ENCODE measurements at places on chromosomes 6 and 20. TPM values are rescaled to one million over a fixed set of nuclear protein-coding genes. Genes with fewer than 3 reads are reported as not detected.

DNA sequence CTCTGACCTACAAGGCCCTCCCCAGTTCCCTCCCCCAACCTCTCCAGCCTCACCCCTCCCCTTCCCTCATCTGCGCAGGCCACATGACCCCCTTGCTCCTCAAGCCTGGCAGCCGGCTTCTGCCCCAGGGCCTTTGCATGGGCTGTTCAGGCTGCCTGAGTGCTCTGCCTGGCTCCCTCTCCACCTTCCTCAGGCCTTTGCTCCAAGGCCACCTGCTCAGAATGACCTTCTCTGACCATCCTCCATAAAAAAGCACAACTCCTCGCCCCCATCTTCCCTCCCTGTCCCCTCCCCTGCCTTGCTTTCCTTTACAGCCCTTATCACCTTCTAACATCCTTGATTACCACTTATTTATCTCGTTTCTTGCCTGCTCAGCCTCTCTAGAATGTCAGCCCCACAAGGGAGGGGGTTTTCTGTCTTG lies 38.7 kb downstream of the SPDEF start:
- DNase-seq, result no peak

DNA sequence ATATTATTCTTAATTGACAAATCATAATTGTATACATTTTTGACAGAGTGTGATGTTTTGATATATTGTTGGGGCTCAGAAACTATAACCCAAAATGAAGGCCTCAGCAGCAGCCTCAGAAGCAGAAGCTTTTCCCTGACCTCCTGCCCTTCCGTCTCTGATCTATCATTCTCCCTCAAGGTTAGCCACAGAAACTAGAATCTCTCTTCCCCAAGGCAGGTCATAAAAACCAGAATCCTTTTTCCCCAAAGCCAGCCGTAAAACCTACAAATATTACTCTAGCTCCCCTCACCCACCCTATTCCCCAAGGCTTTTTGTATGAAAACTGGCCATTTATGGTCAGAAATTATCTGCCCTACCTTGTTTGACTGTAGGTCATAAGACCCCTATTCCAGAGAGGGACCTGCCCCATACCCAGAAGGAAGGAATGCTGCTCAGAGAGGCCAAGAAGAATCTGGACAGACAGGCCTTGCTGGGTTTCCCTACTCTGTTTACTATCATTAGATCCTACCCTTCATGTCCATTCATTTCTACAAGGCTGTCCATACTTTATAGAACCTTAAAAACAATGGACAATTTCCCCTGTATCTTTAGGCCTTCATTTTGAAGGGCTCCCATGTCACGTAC lies 14.5 kb downstream of the OR2B2 start:
- no peak for DNase-seq

DNA sequence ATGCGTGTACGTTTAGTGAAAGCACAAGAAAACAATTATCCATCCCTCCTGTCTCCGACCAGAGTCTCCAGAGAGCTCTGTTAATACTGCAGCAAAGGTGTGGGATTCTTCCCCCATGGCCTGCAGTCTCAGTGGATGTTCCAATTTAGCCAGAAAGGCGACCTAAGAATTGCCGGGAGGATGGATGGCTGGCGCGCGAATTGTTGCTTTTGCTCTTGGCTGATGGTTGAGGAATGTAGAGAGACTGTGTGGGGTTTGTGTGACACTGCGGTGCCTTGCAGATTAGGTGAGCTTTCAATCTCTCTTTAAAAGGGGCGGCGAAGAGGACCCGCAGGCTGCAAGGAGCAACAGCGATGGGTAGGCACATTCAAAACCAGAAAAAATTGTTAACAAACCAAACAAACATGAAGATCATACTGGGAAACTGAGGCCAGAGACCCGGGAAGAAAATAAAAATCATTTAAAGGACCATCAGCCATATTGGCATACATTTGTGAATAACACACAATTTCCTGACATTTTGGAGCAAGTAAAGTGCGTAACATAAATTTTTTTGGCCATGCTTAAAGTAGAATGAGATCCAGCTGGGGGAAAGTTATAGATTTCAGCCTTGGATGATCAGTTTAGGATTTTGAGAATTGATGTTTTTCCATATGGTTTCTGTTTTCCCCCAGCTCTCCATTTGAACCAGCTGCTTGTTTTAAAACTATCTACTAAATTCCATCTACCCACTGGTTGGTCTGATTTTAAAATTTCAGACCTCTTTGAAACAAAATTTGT lies 46.3 kb downstream of the GNAS start:
- DNase-seq, result no peak

- DNase-seq, result no peak
These were observed 2.8 kb upstream of the SLPI start for GRCh38 chr20:45257161-45257560.

DNA sequence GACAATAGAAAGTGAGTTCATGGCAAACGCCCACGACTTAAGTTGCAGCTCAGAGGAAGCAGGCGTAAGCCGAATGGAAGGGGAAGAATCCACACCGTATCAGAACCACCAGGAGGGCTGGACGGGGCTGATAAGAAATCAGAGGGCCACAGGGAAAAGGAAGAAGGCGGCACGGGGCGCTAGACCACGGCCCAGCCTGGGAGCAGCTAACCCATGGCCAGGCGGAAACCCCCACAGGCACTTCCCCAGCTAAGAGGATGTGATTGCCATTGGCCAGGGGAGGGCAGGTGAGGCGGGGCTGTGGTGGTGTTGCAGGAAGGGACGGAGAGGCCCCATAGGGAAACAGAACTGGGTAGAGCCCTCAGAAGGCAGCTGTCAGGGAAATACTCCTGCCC lies 174.0 kb upstream of the AFDN start:
- DNase-seq, result no peak

DNA sequence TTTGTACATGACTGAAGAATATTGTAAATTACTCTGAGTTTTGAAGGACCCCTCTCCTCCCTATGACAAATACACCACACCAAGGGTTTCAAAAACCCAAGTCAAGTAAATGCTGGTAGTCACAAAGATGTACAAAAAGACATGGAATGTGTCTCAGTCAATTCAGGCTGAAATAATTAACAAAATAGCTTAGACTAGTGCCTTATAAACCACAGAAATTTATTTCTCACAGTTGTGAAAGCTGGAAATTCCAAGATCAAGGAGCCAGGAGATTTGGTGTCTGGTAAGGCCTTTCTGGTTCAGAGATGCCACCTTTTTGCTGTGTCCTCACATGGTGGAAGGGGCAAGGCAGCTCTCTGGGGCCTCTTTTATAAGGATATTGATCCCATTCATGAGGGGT lies 202.3 kb upstream of the RIN2 start:
- DNase-seq, result no peak

DNA sequence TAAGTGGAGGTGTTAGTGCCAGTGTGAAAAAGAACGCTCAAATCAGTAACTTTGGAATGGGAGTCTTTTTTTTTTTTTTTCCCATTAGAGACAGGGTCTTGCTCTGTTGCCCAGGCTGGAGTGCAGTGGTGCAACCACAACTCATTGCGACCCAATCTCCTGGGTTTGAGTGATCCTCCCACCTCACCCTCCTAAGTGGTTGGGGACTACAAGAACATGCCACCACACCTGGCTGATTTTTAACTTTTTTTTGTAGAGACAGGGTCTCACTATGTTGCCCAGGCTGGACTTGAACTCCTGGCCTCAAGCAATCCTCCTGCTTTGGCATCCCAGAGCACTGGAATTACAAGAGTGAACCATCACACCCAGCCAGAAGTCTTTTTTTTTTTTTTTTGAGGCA lies 19.7 kb downstream of the LATS1 start:
- DNase-seq, result no peak

- DNase-seq, result peak; percentile 62
These were observed 59.0 kb upstream of the EEF1A1 start for GRCh38 chr6:73579851-73580246.

DNA sequence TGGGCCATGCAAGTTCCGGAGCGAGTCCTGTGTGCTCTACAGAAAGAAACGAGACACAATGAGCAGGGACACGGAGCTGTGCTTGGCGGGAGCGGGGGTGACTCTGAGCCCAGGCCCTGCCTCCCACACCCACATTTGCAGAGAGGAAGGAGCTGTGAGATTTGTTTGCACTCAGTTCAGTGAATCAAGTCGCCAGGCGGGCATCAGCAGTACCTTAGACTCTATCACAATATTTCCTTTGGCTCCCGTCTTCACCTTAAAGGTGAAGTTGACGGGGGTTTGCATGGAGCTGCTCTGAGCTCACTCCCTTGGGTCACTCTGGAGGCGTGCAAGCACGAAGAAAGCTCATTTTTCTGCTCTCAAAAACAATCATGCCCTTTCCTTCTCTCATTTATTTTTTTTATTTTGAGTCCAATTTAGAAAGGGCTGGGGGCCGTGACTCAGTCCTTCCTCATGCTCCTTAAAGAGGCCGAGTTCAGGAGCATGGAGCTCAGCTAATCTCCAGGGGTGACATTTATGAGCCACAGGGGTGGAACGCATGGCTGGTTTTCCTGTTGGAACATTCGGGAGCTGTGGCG lies 188.2 kb downstream of the NFATC2 start:
- no peak for DNase-seq

DNA sequence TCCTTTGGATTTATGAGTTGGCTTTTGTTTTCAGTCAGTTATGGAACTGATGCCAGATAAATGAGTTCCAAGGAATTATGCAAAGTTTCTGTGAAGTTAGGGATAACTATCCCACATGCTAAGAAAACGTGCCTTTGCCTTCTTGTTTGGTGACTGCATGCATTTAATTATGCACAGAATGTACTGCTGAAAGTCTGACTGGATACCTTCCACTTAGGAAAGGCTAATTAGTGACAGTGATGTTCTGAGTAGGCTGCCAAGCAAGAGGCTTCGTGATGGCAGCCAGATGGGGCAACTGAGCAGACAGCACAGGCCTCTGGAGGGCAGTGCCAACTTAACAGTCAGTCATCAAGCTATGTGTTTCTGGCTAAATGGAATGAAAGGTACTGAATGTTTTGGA lies 289.9 kb downstream of the CD109 start:
- no peak for DNase-seq

DNA sequence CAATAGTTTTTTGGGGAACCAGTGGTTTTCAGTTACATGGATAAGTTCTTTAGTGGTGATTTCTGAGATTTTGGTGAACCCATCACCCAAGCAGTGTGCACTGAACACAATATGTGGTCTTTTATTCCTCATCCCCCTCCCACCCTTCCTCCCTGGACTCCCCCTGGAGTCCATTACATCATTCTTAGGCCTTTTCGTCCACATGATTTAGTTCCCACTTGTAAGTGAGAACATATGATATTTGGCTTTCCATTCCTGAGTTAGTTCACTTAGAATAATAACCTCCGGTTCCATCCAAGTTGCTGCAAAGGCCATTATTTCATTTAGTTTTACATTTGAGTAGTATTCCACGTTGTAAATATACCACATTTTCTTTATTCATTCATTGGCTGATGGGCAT lies 28.3 kb downstream of the RPP40 start:
- no peak for DNase-seq

GRCh38 chr6:100458841-100459591 lies 5.7 kb downstream of the SIM1 start:
- no peak for DNase-seq

DNA sequence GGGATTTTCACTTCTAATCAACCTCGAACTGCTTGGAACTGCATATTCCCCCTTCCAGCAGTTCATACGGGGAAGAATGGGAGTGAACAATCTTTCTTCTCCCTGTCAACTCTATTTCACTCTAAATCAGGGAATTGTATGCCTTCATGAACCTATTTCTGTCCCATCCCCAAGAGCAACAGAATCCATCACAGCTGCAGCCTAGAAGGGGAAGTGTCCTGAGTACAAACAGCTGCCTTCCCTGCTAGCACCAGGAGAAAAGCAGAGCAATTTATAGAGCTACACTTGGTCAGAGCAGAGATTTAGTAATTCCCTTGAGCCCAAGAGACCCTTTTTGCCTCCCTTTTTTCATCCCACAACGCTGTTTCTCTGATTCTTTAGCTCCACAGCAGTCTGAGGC lies 208.4 kb downstream of the ADGRG6 start:
- DNase-seq, result no peak

- DNase-seq, result no peak
These were observed 33.7 kb upstream of the ZNF133 start for GRCh38 chr20:18254615-18255014.

DNA sequence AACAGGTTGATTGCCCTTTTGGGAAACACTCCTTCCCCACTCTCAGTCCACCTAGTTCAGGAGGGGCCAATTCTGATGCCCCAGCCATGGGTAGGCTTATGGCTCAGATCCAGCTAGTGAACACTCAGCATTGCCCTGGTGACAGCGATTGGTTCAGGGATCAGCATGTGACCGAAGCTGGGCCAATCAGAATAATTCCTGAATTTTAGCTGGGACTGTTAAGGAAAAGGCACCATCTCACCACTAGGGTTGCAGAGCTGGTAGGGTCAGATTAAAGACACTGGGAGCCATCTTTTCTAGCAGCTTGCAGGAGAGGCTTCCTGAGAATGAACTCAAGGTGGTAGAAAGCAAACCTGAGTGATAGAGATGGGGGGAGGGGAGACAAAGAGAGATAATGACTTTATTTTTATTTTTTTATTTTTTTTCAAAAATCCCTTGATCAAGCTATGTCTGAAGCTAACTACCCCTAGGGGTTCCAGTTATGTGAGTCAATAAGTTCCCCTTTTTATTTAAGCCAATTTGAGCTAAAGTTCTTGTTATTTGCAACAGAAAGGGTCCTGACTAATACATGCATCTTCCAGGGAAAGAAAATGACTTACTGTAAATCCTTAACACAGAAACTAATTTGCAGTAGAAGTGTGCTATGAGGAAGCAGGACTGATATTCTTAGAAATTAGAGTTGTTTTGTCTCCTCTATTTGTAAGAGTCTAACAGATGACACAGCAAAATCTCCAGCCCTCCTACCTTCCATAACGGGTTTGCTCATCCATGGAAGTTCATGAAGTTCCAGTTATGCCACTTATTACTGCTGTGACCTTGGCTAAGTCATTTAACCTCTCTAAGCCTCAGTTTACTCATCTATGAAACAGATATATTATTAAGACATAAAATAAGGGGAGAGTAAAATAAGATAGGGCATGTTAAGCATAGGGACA lies 44.7 kb downstream of the EYA2 start:
- DNase-seq, result no peak

- DNase-seq, result no peak
These were observed 264.4 kb upstream of the PRDM1 start for GRCh38 chr6:105821777-105822176.

- no peak for DNase-seq
These were observed 33.2 kb upstream of the NCOA3 start for GRCh38 chr20:47468290-47469050.

DNA sequence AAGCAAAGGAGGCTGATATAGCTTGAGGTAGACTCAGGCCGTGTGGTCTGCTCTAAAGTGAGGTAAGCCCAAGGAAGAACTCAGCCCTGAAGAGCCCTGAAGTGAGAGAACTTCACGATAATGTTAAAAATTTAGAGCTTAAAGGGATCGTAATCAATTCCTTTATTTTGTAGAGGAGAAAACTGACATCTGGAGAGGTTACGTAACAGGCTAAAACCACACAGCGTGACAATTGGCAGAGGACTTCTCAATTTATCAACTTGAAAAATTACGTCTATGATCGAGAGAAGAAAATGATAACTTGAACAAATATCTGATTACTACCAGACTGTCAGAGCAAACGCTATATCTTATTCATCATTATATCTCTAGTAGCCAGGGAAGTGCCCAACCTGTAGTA lies 121.8 kb upstream of the FOXO3 start:
- no peak for DNase-seq

IL17F gene
- not detected for total RNA-seq

MACROD2 gene
- 17.1 TPM for total RNA-seq

SLC17A2 gene
- total RNA-seq, result not detected

CRISP2 gene
- total RNA-seq, result 0.60 TPM

CCR6 gene
- total RNA-seq, result not detected

COL9A3 gene
- total RNA-seq, result 5.1 TPM

HLA-DRA gene
- 297 TPM for total RNA-seq

POPDC3 gene
- not detected for total RNA-seq

CAGE1 gene
- total RNA-seq, result not detected

NKX2-2 gene
- total RNA-seq, result not detected

PPIL1 gene
- 39.1 TPM for total RNA-seq
